GM12892 (cell line): ENCODE measurements at places on chromosomes 16 and 17.
A peak's percentile ranks its signal among the peaks of the same experiment; 100 is the strongest.

- DNase-seq, result no peak
These were observed 1.9 kb downstream of the MED11 start for GRCh38 chr17:4733073-4733531.

DNA sequence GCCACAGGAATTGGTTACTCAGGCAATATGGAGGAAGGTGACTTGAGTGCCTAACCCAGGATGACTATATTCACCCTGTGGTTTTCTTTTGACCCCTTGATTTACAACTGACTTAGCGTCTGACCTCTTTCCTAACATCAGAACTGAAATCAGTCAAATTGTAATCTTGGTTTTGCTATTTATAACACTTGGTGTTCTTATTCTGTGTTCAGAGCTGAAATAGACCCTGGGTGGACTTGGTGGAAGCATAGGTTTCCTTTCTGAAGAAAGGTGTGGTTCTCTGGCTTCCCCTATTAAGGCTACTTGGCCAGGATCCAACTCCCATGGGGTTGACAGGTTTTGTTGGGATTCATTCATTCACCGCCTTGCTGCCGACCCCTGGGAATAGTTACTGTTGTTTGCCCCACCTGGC is 80.8 kb downstream of the CLEC16A start:
- DNase-seq, result peak; percentile 24

GRCh38 chr17:14986127-14986526 is 279.0 kb downstream of the PMP22 start:
- no peak for DNase-seq

DNA sequence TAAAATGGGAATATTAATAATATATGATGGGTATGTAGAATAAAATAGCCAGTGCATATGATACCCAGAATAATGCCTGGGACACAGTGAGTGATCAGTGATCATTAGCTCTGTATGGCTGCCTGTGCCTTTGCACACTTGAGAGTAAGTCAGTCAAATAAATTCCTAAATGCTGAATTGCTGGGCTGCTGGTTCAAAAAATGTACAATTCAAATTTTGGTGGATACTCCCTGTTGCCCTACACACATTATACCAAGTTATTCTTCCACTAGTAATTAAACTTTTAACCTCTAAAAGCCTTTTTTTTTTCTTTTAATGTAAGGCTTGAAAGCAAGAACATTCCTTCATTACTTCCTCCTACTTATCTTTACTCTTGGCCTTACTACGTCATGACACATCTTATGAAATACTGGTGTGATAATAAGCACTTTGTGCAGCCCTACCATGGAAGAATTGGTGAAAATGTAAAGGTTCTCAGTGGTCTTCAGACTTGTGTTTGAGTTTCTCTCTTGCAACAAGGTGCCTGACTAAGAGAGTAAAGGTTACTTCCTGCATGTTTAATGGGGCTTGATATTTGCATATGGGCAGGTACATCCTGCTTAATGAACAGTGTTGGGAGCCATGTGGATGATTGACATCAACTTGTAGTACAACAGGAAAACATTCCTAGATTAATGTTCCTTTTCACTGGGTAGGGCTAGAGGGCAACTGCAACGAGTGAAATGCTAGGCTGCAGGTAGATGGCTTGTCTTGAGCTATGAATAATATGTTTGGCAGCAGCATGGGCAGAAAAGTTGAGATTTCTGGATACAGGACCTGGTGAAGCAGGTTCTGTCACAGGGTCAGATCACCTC is 84.3 kb downstream of the PRKCA start:
- no peak for DNase-seq

GRCh38 chr17:76872221-76872873 is 4.1 kb downstream of the MGAT5B start:
- no peak for DNase-seq

- no peak for DNase-seq
These were observed 39.1 kb downstream of the PSME3IP1 start for GRCh38 chr16:57146735-57147134.

- DNase-seq, result no peak
These were observed 8.1 kb downstream of the CES4A start for GRCh38 chr16:66996324-66996982.

DNA sequence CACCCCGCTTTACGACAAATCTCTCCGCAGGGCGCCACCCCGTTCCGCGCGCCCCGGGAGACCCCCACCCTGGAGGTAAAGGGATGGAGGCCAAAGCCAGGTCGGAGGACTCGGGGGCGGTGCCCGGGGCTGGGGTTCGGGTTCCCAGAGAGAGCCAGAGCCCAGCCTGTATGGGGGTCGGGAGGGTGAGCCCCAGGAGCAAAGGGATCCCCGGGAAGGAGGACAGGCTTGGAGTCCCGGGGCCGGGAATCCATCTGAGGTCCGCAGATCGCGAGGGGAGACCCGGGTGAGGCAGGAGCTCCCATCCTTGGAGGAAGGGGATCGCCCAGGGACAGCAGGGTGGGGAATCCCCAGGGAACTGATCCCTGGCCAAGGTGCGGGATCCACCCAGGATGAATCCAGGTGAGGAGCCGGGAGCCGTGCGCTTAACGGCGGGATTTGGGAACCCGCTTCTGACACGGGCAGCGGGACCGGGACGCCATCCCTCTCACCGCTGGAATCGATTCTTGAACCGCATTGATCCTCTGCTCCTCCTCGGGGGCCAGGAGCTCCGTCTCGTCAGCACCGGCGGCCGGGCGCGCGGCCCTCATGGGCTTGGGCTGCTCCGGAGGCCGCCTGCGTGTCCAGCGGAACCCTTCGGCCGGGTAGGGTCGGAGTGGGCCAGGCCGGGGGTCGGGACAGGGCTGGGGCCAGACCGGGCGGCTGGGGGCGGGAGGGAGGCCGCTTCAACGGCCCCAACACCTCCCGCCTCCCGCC is at the start of gene MMD:
MMD (minus strand) TSS at position 657 of the 756 bp plus-strand sequence; CDS start at position 517, 140 bp downstream.
- DNase-seq, result no peak

DNA sequence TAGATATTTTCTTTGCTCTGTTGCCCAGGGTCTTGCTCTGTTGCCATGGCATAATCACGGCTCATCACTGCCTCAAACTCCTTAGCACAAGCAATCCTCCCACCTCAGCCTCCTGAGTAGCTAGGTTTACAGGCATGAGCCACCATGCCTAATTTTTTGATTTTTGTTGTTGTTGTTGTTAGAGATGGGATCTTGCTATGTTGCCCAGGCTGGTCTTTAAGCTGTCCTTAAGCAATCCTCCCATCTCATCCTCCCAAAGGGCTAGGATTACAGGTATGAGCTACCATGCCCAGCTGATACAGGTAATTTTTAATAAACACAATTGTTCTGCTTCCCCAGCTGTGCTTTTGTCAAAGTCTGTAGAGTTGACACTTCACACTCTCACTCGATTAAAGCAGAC is 159.3 kb downstream of the PARN start:
- no peak for DNase-seq

DNA sequence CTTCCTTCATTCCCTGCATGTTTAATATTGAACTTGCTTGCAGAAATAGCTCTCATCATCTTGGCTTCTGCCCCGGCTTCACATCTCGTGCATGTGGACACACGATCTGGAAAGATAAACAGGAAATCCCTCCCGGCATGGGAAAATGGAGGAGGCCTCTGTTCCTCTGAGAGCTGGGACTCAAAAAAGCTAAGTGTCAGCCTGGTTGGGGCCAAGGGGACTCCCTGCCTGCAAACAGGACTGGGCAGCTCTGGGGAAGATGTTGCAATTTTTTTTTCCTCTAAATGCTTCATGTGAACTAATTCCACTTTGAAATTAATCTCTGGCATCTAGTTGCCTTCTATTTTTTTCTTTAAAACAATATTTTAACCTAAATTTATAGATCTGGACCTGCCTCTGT is 24.8 kb downstream of the ITPRIPL2 start:
- DNase-seq, result no peak

- no peak for DNase-seq
These were observed 228.8 kb downstream of the SEC14L1 start for GRCh38 chr17:77369544-77369971.

- no peak for DNase-seq
These were observed 12.5 kb downstream of the IL4R start for GRCh38 chr16:27326251-27326650.

GRCh38 chr16:84572096-84572495 is 45.8 kb downstream of the COTL1 start:
- no peak for DNase-seq

- no peak for DNase-seq
These were observed 146.8 kb downstream of the SEC14L1 start for GRCh38 chr17:77287432-77288068.

DNA sequence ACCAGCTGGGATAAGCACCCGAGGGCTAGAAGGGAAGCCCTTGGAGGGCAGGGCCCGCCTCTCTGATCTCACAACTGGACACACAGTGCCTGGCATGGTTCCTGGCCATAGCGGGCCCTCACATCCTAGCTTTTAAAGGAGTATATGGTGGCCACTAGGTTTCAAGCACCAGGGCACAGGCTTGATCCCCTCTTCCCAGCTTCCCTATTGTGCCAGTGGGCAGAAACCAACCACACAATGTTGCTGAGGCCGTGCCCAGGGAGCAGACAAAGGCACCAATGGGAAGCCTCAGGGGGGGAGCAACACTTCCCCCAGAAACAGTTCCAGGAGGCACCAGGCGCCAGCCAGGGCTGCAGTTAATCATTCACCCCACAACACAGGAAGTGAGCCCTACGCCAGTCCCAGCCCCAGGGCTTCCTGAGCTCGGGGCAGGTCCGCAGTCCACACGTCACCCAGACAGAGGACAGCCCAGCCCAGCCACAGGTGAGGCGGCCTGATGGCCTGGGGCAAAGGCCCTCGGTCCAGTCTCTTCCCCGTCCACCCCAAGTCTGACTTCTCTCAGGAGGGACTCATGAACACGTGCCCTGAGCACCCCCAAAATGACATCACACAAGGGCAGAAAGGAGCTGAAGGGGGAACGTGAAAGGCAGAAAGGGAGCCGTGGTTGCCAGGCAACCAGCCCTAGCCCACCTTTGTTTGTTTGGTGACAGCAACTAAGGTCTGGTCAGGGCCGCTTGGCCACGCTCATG is 12.8 kb downstream of the SMIM5 start:
- DNase-seq, result no peak

DNA sequence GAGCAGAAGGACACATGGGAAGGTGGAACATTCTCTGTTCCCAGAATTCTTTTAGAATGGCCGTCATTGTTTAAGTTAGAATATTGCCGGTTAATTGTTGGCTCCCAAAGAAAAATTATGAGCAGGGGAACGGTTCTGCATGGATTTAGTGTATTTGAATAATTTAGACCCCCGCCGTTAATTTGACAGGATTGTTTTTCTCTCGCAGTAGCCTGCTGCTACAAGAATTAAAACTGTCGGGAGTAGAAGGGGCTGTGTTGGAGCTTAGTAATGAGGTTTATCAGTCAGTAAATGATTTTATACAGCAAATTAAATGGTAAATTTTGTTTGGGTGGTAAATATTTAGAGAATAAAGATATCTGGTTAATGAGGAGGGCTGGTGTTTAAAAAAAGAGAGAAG is 431.2 kb upstream of the DYNLRB2 start:
- DNase-seq, result no peak

DNA sequence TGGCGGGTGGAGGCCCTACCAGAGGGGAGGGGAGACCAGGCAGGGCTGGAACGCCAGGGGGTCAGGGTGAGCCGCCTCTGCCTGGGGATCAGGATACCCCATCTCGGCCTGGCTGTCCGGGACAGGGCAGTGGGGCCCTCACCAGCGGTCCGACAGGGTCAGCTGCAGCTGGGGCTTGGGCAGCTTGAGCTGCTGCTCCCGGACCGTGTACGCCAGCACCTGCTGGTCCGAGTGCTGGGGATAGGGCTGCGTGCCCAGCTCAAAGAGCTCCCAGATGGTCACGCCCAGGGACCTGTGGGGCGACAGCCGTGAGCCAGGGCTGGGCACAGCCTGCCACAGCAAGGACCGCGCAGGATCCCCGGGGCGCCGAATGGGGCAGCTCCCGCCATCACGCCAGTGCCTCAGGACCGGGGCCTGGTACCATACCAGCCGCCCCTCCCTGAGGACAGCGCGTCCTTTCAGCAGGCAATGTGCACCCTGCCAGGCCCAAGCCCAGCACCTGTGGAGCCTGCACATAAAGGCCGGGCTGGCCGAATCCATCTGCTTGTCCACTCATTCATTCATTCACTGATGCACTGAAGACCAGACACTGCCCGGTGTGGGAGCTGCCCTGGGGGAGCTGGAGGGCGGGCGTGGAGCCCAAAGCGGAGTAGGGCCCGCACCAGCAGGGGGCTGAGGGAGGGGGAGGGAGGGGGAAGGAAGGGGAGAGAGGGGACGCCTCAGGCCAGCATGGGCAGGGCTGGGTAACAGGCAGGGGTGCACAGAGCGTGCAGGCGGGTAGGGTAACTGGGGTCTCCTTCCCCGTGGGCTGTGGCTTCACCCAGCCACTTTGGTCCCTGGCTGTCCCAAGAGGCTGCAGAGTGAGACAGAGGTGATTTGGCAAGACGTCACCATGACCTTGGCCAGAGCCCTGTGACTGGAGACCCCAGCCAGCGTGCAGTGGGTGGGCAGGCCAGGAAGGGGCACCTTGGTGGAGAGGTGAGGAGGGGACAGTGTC is 42.0 kb upstream of the PVALEF start:
- no peak for DNase-seq

DNA sequence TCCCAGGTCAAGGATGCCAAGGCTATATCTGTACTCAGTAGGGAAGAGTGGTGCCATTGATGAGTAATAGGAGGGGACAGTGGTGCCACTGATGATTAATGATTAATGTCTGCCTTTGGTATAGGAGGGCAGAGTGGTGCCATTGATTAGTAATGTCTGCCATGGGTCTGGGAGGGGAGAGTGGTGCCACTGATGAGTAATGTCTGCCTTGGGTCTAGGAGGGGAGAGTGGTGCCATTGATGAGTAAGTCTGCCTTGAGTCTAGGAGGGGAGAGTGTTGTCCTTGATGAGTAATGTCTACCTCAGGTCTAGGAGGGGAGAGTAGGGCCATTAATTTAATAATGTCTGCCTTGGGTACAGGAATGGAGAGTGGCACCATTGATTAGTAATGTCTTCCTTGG is 507.8 kb upstream of the EEF2KMT start:
- no peak for DNase-seq

GRCh38 chr17:67679225-67679624 is 38.5 kb upstream of the NOL11 start:
- no peak for DNase-seq

DNA sequence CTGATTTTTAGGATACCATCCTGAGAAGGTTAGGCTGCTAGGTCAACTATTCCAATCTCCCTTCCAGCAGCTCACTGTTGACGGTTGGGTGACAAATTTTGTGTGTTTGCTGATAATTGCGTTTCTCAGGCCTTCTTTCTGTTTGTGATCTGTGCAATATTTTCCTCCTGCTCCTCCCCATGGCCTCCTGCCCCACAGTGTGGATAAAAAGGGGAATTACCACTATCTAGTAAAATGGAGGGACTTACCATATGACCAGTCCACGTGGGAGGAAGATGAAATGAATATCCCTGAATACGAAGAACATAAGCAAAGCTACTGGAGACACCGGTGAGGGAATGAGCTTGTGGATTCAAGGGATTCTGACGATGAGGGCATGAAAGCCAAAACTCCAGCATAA is 9.2 kb downstream of the CHD3 start:
- no peak for DNase-seq

DNA sequence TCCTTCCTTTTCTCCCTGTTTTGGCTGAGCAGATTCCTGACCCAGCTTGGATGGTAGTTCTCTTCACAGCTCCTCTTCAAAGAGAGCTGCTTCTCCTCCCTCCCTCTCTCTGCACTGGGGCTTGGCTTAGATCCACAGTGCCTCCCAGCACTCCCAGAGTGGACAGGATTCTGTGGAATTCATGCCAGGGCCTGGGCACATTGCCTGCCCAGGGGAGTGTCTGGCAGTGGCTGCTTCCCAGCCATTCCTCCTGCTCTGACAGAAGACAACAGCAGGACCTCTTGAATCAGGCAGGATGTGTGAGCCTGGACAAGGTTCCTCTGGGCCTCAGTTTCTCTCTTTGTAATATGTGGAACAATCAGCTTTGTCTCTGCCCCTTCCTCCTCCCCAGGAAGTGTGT is 4.5 kb upstream of the MMP28 start:
- no peak for DNase-seq
